ENCODE measurements at places on chromosomes 1 and 21. TPM values are rescaled to one million over a fixed set of nuclear protein-coding genes. Genes with fewer than 3 reads are reported as not detected.

PTPRU gene
- total RNA-seq, result 35.1 TPM

DNA sequence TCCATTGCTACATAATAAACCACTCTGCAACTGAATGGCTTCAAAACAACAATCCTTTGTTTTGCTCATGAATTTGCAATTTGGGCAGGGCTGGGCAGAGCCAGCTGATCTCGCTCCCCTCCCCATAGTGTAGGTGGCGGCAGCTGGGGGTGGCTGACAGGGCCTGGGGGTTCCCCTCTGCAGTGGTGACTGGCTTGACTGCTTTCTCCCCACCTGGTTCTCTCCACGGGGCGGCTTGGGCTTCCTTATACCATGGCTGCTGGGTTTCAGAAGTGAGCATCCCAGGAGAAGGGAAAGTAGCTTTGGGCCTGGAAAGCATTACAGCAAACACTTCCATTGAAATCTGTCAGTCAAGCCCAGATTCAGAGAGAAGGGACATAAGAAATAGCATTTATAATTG lies 129.7 kb upstream of the ZBTB40 start:
- H3K36me3 ChIP-seq, result no peaks in the 10 kb centered on the region
- no peaks in the 10 kb centered on the region for H3K4me1 ChIP-seq
- H3K27ac ChIP-seq, result no peak overlapping the region
- no peak overlapping the region for H3K4me3 ChIP-seq

- no peak for DNase-seq
- H3K4me3 ChIP-seq, result no peak overlapping the region
- H3K4me1 ChIP-seq, result no peaks in the 10 kb centered on the region
- H3K27ac ChIP-seq, result no peak overlapping the region
Measured at GRCh38 chr1:67336157-67336556, 28.5 kb downstream of the IL12RB2 start.

DNA sequence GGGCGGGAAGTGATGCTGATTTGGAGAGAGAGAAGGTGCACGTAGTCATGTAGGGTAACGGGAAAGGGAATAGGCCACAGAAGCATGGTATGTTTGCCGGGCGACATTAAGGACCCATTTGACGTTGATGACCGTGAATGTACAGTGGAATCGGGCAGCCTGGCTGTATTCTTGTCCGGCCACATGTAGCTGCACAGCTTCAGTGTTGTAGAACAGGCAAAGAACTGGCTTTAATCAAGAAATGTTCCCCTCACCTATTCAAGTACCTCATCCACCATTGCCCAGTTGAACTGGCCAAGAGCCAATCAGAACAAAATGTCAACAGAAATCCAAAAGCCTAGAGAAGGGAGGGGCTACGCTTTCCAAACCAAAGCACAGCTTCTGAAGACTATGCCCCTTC lies 104.8 kb downstream of the DHRS3 start:
- no peaks in the 10 kb centered on the region for H3K27me3 ChIP-seq
- H3K27ac ChIP-seq, result no peak overlapping the region
- no peak for DNase-seq
- H3K4me1 ChIP-seq, result peaks cover 31% of the 10 kb centered on the region
- no peak overlapping the region for H3K4me3 ChIP-seq

KRTAP12-2 gene
- total RNA-seq, result not detected

DNA sequence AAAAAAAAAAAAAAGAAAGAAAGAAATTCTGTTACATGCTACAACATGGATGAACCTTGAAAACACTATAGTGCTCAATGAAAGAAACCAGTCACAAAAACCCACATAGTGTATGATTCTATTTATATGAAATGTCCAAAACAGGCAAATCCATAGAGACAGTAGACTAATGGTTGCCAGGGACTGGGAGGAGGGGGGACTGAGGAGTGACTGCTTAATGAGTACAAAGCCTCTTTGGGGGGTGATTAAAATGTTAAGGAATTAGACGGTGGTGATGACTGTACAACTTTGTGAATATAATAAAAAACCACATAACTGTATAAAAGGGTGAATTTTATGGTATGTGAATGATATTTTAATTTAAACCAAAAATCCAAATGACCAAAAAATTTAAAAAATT lies 116.0 kb upstream of the GUCA2B start:
- no peak overlapping the region for H3K27ac ChIP-seq
- H3K27me3 ChIP-seq, result no peaks in the 10 kb centered on the region
- peaks cover 11% of the 10 kb centered on the region for H3K4me1 ChIP-seq
- H3K4me3 ChIP-seq, result no peak overlapping the region
- no peaks in the 10 kb centered on the region for H3K36me3 ChIP-seq

- H3K27ac ChIP-seq, result no peak overlapping the region
- no peak overlapping the region for H3K4me3 ChIP-seq
- DNase-seq, result no peak
- H3K27me3 ChIP-seq, result no peaks in the 10 kb centered on the region
- H3K36me3 ChIP-seq, result no peaks in the 10 kb centered on the region
Measured at GRCh38 chr1:103146166-103146565, 37.8 kb upstream of the COL11A1 start.

DNA sequence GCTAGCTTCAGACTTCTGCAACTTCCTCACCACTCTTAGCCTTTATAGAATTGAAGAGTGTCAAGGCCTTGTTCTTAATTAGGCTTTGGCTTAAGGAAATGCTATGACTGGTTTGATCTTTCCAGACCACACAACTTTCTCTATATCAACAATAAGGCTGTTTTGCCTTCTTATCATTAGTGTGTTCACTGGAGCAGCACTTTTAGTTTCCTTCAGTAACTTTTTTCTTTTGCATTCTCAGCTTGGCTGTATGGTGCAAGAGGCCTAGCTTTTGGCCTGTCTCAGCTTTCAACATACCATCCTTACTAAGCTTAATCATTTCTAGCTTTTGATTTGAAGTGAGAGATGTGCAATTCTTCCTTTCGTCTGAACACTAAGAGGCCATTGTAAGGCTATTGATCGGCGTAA lies 8.6 kb downstream of the PRKACB start:
- H3K27me3 ChIP-seq, result no peaks in the 10 kb centered on the region
- DNase-seq, result no peak
- no peaks in the 10 kb centered on the region for H3K36me3 ChIP-seq

DNA sequence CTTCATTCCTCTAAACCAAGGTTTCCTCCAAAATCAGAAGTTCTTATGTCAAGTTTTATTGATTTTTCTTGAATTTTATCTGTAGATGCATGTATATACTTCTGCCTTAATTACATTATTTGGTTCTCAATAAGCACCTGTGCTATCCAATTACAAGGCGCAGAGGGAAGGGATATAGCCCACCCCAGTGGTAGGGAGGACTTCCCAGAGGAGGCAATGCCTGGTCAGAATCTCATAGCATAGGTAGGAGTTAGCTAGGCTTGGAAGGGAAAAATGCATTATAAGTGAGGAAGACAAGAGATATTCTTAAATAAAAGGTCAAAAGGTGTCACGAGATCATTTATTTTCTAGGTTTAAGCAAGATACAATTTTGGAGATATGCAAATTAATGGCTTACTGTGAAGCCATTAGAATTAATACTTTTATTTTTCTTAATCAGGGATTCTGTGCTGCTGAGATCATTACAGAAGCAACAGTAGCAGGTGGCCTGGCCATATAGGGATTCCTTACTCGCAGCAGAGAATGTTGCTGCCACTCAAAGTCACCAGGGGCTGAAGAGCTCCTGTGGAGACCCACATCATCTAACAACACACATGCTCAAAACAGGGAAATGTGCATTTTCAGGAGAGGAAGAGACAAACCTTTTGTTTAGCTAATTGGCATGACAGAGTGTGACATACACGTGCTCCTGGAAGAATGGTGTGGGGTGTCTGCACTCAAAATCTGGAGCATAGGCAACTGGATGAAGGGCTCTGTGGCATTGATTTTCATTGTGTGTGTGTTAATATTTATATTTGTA lies 178.3 kb downstream of the ATG4C start:
- H3K27me3 ChIP-seq, result no peaks in the 10 kb centered on the region
- H3K4me3 ChIP-seq, result no peak overlapping the region
- H3K27ac ChIP-seq, result no peak overlapping the region
- no peaks in the 10 kb centered on the region for H3K4me1 ChIP-seq

DNA sequence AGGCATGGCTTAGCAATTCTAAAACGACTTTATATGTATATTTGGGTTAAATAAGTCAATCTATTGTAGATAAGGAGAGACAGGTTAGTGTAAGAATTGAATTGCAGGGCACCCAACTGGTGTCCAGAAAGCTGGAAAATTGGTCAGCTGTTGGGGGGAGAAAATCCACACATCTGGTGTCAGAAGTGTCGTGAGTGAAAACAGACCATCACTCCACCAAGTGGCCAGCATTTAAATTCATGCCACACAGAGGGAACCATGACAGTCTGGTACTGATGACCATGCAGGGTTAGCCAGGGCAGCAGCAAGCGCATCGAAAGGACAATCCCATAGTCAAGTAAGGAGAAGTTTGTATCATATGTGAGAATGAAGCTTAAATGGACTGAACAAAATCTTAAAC lies 11.7 kb downstream of the LAX1 start:
- no peak for DNase-seq
- no peaks in the 10 kb centered on the region for H3K4me1 ChIP-seq
- no peaks in the 10 kb centered on the region for H3K27me3 ChIP-seq
- no peak overlapping the region for H3K27ac ChIP-seq
- H3K36me3 ChIP-seq, result no peaks in the 10 kb centered on the region

DNA sequence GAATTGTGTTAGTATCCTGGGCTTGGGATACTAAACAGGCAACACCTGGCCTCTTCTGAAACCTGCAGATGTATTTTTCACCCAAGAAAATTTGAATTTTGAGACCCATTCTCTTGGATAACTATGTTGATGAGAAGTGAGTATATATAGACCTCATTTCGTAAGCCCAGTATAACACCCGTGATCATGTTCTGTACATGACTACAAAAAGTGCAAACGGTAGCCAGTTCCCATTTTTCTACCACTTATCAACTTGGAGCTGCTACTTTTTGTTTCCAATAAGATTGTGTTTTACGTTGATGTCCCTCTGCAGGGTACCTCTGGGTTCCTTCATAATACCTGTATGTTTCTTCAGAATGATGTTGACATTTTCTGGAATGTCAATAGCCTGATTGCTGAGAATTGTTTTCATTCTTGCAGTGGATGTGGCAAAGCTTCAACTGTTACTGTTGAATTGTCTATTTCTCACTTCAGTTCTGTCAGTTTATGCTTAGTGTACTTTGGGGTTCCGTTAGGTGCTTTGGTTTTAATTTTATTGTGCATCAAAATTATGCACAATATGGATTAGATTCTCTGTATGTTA lies 48.1 kb downstream of the ZFYVE9 start:
- H3K4me1 ChIP-seq, result peaks cover 12% of the 10 kb centered on the region
- DNase-seq, result no peak
- no peaks in the 10 kb centered on the region for H3K36me3 ChIP-seq
- no peak overlapping the region for H3K4me3 ChIP-seq

GRCh38 chr1:225666495-225666894 lies 13.6 kb upstream of the ENAH start:
- H3K27ac ChIP-seq, result no peak overlapping the region
- H3K4me1 ChIP-seq, result no peaks in the 10 kb centered on the region
- H3K4me3 ChIP-seq, result no peak overlapping the region

SPATA46 gene
- total RNA-seq, result not detected

GRCh38 chr1:6373961-6374720 lies 19.4 kb downstream of the ACOT7 start:
- no peak overlapping the region for H3K4me3 ChIP-seq
- H3K36me3 ChIP-seq, result no peaks in the 10 kb centered on the region
- H3K4me1 ChIP-seq, result no peaks in the 10 kb centered on the region
- H3K27me3 ChIP-seq, result no peaks in the 10 kb centered on the region

- H3K4me3 ChIP-seq, result no peak overlapping the region
- no peaks in the 10 kb centered on the region for H3K36me3 ChIP-seq
- H3K27ac ChIP-seq, result no peak overlapping the region
- H3K27me3 ChIP-seq, result peaks cover 22% of the 10 kb centered on the region
- DNase-seq, result no peak
- H3K4me1 ChIP-seq, result no peaks in the 10 kb centered on the region
Measured at GRCh38 chr1:5727191-5727590, 265.0 kb downstream of the NPHP4 start.

DNA sequence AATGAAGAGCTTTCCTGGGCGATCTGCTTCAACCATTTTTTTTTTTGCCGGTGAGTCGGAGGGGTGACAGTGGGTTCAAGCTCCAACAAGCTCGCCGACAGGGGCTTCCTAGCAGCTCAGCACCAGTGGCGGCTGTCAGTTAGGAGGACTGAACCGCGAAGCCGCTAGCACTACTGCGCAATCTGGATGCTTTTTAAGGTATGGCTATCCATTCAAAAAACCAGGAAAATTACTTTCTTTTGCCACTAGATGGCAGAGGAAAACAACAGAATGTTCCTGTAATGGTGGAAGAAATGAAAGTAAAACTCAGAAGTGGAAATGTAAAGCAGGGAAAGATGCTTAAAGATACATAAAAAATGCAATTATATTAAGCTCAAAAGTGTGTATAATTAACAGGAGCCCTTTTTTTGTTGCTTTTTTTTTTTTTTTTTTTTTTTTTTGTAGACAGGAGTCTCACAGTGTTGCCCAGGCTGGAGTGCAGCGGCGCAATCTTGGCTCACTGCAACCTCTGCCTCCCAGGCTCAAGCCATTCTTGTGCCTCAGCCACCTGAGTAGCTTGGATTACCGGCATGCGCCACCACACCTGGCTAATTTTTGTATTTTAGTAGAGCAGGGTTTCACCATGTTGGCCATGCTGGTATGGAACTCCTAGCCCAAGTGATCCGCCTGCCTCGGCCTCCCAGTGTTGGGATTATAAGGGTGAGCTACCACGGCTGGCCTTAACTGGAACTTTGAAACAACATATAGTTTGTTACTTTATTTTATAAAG lies 8.5 kb downstream of the KYAT3 start:
- H3K27me3 ChIP-seq, result no peaks in the 10 kb centered on the region
- H3K4me1 ChIP-seq, result peaks cover 52% of the 10 kb centered on the region
- peak; percentile 59 for DNase-seq
- H3K36me3 ChIP-seq, result peaks cover 44% of the 10 kb centered on the region
- peak overlapping the region; percentile 31 for H3K4me3 ChIP-seq
- H3K27ac ChIP-seq, result peak overlapping the region; percentile 33
